Thoracic aorta (tissue), 2 donors: ENCODE measurements at places on chromosomes 7 and 10. TPM values are rescaled to one million over a fixed set of nuclear protein-coding genes. Genes with fewer than 3 reads are reported as not detected.

DNA sequence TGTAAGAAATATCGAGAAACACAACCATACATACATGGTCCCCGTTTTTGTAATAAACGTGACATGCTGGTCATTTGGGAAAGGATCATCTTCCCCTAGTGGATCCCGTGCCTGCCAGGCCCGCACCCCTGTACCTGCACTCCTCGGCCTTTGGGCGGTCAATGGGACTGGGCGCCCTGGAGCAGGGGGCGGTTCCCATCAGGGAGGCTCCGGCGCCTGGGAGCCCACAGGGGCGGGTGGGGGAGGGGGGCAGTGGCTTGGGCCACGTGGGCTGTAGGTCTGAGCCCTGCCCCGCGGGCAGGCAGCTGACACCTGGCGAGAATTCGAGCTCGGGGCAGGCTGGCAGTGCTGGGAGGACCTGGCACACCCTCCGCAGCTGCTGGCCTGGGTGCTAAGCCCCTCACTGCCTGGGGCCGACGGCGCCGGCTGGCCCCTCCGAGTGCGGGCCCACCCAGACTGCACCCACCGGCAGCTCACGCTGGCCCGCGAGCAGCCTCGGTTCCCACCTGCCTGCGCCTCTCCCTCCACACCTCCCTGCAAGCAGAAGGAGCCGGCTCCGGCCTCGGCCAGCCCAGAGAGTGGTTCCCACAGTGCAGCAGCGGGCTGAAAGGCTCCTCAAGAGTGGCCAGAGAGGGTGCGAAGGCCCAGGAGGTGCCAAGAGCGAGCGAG is 361.6 kb upstream of the GRM3 start:
- H3K27me3 ChIP-seq = no peaks in the 10 kb centered on the region
- no peaks in the 10 kb centered on the region for H3K4me1 ChIP-seq
- DNase-seq = no peak

DNA sequence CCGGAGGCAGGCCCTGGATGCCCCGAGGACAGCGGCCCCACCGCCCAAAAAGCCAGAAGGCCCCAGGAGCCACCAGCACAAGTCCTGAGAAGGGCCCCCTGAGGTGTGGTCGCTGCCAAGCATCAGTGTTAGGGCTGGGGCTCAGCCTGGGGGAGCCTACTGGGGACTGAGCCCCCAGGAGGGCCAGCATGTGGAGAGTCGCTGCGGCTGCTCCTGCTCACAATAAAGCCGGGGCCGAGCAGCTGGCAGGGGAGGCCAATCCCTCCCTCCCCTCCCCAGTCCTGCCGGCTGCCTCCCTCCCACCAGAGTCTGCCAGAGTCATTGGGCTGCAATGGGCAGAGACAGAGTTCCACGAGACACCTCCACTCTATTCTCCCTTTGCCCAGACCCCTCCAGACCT is 3.1 kb upstream of the ASIC3 start:
- H3K36me3 ChIP-seq = peaks cover 9% of the 10 kb centered on the region
- no peaks in the 10 kb centered on the region for H3K4me1 ChIP-seq
- no peak overlapping the region for H3K27ac ChIP-seq
- no peak for DNase-seq

DNA sequence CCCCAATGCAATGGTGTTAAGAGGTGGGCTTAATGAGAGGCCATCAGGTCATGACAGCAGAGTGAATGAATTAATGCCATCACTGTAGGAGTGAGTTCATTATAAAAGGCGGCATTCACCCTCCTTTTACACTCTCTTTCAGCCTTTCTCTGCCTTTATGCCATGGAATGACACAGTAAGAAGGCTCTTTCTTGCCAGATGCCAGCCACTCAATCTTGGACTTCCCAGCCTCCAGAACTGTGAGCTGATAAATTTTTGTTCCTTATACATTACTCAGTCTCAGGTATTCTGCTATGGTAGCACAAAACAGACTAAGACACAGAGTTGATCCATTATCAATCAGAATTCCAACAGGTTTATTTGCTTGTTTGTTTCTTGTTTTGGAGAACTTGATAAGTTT is 3.2 kb downstream of the TCAF1 start:
- no peak for DNase-seq
- no peaks in the 10 kb centered on the region for H3K27me3 ChIP-seq
- H3K4me3 ChIP-seq = no peak overlapping the region
- peaks cover 24% of the 10 kb centered on the region for H3K4me1 ChIP-seq

TMEM229A gene
- total RNA-seq = not detected

DNA sequence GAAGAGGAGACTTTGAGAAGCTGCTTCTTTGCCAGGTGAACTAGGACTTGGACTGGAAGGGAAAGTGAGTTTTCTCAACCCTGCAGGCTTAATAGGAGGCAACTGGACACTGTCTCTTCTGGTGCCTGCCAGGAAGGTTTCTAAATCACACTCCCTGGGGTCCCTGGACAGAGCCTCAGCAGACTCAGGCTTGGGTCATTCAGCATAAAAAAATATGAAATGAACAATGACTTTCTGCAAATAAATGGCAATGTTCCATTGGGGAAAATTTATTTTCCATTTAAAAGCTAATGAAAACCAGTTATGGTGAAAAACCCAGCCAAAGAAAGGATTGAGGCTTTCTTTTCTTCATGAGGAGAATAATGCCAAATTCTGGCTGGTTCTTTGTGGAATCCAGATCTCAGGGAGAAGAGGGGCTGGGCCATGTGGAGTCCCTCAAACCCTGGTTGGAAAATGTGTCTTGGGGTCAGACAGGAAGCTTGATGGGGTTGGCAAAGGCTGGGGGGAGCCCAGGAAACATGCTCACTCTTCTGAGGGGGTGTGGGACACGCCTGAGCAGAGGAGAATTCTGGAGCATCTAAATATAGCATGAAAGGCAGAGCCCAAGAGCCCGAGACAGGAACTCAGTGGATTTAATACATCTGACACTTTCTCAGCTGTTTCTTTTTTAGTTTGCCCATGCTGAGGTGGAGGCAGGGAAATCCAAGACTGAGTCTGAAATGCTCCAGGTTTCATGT is 65.2 kb upstream of the EMX2 start:
- no peak overlapping the region for H3K27ac ChIP-seq
- no peaks in the 10 kb centered on the region for H3K36me3 ChIP-seq
- H3K27me3 ChIP-seq = no peaks in the 10 kb centered on the region
- peaks cover 12% of the 10 kb centered on the region for H3K4me1 ChIP-seq
- no peak for DNase-seq
- H3K4me3 ChIP-seq = no peak overlapping the region

- no peaks in the 10 kb centered on the region for H3K4me1 ChIP-seq
- H3K4me3 ChIP-seq = no peak overlapping the region
- H3K36me3 ChIP-seq = no peaks in the 10 kb centered on the region
- no peak for DNase-seq
Measured at GRCh38 chr7:65444899-65445823, 71.5 kb downstream of the ZNF92 start.
